ENCODE measurements at places on chromosomes 12 and 14.

DNA sequence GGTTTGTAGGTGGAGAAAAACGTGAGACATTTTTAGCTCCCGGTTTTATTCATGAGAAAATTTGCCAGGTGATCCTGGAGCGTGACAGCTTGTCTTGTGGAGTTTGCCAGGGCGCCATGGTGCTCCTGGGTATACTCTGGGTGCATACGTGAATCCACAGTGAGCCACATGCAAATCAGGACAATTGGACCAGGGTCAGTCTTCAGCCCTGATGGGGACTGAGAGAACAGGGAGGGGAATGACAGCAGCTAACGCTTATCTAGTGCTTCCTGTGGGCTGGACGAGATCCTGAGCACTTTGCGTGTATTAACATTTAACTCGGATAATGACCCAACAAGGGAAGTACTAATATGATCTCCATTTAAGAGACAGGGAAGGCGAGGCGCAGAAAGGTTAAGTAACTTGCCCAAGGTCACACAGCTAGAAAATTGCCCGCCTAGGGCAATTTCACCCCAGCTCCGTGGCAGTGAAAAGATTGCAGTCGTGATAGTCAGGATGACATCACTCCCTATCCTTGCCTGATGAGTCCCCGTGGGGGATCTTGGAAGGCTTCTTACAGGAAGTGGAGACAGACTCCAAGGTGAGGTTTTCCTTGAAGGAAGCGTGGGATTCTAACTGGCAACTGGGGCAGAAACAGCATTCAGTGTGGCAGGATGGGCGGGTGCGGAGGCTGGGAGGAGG lies 118.4 kb upstream of the NCOR2 start:
- no peak for DNase-seq

- DNase-seq = no peak
Observed at GRCh38 chr12:89372584-89373370, 20.5 kb upstream of the DUSP6 start.

- no peak for DNase-seq
Observed at GRCh38 chr12:24974216-24974615, 25.3 kb upstream of the BCAT1 start.

GRCh38 chr12:12249216-12250050 lies 17.4 kb downstream of the LRP6 start:
- DNase-seq = no peak

GRCh38 chr12:62215506-62215905 lies 44.7 kb upstream of the USP15 start:
- no peak for DNase-seq

- DNase-seq = no peak
Observed at GRCh38 chr14:31320922-31321766, 99.2 kb downstream of the HEATR5A start.

- DNase-seq = peak; percentile 21
Observed at GRCh38 chr14:91947475-91948184, at the start of gene FBLN5. TSS of gene FBLN5 (minus strand) at chr14:91947694. CDS start at chr14:91947229, 465 bp downstream.

GRCh38 chr12:47147739-47148138 lies 68.0 kb upstream of the AMIGO2 start:
- DNase-seq = no peak

- no peak for DNase-seq
Observed at GRCh38 chr14:35760143-35760542, 49.0 kb downstream of the RALGAPA1 start.

- DNase-seq = no peak
Observed at GRCh38 chr14:44112774-44113460, 394.2 kb downstream of the FSCB start.

GRCh38 chr12:63916561-63917476 lies 72.3 kb downstream of the SRGAP1 start:
- DNase-seq = no peak

DNA sequence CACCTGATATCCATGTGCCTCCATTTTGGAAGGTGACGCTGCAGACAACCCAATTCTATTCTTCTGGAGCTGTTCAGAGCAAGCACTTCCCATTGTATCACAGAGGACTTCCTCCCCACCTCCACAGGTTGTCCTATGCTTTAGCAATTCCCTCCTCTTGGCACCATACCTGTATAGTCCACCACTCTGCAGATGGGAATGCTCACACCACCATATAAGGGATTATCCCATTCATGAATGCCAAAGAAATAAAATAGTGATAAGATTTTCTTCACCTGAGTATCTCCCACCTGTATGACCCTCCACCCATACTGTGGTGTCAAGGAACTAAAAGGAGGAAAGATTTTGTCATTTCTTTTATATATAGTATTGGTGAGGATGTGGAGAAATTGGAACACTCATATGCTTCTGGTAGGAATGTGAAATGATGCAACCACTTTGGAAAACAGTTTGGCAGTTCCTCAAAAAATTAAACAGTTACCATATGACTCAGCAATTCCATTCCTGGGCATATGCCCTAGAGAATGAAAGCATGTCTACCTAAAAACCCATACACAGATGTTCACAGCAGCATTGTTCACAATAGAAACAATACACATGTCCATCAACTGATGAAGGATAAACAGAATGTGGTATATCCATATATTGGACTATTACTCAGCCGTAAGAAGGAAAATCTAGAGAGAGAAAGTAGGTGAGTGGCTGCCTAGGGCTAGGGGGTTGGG lies 75.2 kb downstream of the FIGNL2 start:
- no peak for DNase-seq

GRCh38 chr14:23727566-23728335 lies 91.6 kb downstream of the DHRS2 start:
- no peak for DNase-seq

DNA sequence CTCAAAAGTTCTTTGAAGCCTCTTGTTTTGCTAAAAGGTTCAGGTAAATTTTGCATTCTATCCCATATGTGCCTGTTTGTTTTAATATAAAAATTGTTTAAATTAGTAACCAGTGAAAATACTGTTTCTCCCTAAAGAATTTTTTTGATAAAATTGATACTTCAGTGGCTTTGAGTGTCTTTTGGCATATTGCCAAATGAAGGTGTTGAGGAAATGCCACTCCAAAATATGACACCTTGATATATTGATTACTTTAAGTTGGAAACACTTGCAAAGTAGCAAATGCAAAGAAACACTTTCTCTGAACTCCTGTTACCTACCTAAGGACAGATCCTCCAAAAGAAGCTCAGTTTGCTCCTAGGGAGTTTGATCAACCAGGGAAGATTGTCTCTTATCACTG lies 8.4 kb downstream of the STYX start:
- DNase-seq = no peak

GRCh38 chr14:65594153-65594881 lies 181.8 kb downstream of the FUT8 start:
- DNase-seq = no peak

- DNase-seq = no peak
Observed at GRCh38 chr12:12924169-12924568, 27.8 kb downstream of the GPRC5D start.

- no peak for DNase-seq
Observed at GRCh38 chr12:52769946-52770345, 7.2 kb downstream of the KRT76 start.

GRCh38 chr12:93974252-93974651 lies 174.1 kb upstream of the PLXNC1 start:
- no peak for DNase-seq

DNA sequence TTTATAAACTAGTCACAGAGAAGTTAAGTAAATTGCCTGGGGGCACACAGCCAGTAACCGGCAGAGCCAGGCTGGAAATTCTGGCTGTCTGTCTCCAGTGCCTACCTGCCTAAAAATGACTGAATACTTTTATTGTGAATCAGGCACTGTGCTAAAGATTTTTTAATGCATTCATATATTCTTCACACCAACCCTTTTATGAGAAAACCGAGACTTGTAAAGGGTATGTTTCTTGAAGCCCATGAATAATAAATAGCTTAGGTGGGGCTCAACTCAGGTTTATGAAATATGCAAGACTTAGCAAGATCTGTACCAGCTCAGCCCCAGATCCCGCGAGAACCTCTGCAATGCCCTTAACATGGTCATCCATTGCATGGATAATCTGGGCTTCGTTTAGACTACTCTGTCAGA lies 60.8 kb downstream of the TMCC3 start:
- DNase-seq = no peak

DNA sequence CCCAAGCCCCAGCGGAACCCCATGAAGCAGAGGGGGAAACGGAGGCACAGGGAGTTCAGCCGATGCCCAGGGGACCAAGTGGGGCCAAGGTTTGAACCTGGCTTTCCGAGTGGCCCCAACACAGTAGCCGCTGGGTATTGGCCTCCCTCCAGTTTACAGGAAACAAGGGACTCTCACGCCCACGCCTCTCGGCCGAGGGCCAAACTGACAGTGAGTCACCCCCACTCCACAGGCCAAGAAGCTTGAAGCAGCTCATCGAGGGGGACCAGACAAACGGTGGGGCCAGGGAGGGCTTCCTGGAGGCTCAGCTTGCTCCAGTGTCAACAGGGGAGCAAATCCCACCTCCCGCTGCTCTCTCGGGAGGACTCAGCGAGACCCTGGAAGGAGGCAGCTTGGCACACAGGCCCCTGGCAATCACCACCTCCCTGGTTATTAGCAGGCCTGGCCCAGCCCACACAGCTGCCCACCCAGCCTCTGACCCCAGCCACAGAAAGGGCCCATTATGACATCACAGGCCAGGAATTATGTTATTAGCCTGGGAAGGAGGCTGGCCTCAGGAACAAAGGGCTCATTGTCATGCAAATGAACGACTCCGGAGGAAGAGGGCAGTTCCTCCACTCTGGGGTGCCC lies 54.6 kb downstream of the NCOR2 start:
- DNase-seq = no peak

DNA sequence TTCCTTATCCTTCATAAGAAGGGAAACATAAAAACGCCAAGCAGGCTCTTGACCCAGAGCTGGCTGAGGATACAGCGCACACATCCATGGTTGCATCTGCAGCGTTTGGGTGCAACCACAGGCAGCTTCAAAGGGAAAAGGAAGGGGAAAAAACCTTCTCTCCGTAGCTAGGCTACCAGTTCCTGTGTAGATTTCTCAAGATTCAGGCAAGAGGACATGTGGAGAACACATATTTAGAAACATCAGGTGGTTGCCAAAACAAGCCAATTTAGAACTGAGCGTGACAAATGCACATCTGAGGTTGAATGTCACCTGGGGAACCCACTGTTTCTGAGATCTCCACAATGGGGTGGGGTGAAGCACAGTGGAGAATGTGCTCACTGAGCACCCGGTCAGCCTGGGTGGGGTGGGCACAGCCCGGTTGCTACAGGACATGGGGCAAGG lies 78.3 kb upstream of the BDKRB2 start:
- DNase-seq = no peak

Measured in activated CD4-positive, alpha-beta T cell treated with anti-CD3 and anti-CD28 coated beads, Interleukin-2, amount 50 U/mL, for 4 hours (primary cell).